ENCODE measurements at places on chromosomes 13 and 19.

- DNase-seq, result no peak
Observed at GRCh38 chr19:34075661-34076091, 96.6 kb upstream of the LSM14A start.

DNA sequence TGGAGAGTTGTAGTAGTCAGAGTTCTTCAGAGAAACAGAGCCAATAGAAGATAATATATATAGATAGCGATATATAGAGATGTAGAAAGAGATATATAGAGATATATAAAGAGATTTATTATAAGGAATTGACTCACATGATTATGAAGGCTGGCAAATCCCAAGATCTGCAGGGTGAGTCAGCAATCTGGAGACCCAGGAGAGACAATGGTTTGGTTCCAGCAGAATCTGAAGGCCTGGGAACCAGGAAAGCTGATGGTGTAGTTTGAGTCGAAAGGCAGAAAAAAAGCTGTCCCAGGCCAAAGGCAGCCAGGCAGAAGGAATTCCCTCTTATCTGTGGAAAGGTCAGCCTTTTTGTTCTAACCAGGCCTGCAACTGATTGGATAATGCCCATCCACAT, 194.1 kb downstream of the NUFIP1 start:
- no peak for DNase-seq

DNA sequence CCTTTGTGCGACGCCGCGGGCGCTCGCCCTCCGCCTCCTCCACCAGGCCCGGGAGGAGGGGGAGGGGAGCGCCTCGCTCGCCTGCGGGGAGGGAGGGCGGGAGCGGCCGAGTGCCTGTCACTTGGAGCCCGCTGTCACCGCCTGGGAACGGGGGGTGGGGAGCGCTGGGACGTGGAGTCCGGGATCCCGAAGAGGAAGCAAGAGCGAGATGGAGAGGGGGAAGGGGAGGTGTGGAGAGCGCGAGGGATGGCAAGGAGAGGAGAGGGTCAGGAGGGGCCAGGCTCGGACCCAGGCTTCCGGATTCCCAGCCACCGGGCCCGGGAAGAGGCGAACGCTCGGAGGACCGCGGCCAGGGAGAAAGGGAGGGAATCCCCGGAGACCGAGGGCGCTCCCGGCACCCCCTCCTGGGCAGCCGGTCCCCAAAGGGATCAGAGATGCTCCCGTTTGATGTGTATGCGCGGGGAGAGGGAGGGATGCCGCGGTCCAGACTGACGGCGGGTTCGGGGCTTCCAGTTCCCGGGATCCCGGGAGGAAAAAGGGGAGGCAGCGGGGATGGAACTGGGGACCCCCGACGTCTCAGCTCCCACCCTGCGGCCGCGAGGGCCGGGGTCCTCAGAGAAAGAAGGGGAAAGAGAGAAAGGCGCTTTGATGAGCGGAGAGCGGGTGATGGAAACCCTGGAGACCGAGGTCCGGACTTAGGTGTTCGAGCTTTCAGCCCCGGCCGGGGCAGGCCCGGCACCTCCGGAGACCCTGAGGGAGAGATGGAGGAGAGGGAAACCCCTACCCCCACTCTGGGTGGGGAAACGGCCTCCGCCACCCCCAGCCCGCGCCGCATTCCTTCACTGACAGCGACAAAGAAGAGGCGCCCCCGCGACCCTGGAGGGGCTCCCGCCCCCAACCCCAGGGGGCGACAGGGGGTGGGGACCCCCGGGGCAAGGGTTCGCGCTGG, 4.7 kb upstream of the DPF1 start:
- no peak for DNase-seq

- no peak for DNase-seq
Observed at GRCh38 chr19:1522838-1523237, 1.0 kb upstream of the PLK5 start.

- no peak for DNase-seq
Observed at GRCh38 chr13:73825143-73825542, 309.1 kb downstream of the KLF12 start.

GRCh38 chr19:20165971-20166592, 932 bp upstream of the ZNF486 start:
- DNase-seq, result no peak

DNA sequence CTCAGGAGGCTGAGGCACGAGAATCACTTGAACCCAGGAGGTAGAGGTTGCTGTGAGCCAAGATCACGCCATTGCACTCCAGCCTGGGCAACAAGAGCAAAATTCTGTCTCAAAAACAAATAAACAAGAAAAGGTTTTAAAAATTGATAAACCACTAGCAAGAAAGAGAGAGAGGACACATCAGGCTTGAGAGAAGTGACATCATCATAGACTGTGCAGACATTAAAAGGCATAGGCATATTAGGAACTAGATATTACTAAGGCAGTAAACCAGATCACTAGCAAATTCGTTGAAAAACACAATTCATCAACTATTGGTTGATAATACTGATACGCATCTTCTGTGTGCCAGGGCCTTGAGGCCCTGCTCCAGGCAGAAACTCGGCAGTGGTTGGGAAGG, 7.7 kb downstream of the A1BG start:
- no peak for DNase-seq

- DNase-seq, result no peak
Observed at GRCh38 chr13:52911340-52911739, 62.9 kb upstream of the PCDH8 start.

GRCh38 chr13:22644941-22645340, 535.8 kb upstream of the SGCG start:
- no peak for DNase-seq

GRCh38 chr19:36392916-36393673, 14.1 kb upstream of the ZFP14 start:
- no peak for DNase-seq

DNA sequence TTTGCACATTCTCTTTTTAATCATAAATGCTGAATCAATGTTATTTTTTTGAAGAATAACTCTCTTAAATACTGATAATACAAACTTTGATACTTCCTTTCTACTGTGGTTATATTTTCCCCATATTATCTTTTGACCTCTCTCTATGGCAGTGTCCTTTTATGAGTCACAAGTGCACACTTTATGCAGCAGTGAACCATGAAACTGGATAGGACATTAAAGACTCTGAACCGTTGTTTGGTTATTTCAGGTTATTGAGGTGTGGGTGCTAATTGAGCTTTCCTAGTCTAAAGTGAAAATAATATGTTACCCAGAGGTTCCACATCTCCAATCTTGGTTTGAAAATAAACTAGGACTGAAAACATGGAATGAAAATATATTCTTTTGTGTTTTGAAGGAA, 71.4 kb downstream of the DGKH start:
- DNase-seq, result no peak

GRCh38 chr19:10044390-10044789, 31.1 kb downstream of the RDH8 start:
- peak; percentile 36 for DNase-seq

- no peak for DNase-seq
Observed at GRCh38 chr13:69947582-69947981, 160.0 kb upstream of the ATXN8OS start.

GRCh38 chr19:3145909-3146676, 10.3 kb downstream of the GNA15 start:
- peak; percentile 17 for DNase-seq

- no peak for DNase-seq
Observed at GRCh38 chr13:98199480-98199879, 22.4 kb upstream of the RNF113B start.

GRCh38 chr19:10797078-10797477, 38.9 kb downstream of the TMED1 start:
- no peak for DNase-seq

GRCh38 chr19:10334588-10335351, 1.4 kb upstream of the RAVER1 start:
- peak; percentile 34 for DNase-seq

DNA sequence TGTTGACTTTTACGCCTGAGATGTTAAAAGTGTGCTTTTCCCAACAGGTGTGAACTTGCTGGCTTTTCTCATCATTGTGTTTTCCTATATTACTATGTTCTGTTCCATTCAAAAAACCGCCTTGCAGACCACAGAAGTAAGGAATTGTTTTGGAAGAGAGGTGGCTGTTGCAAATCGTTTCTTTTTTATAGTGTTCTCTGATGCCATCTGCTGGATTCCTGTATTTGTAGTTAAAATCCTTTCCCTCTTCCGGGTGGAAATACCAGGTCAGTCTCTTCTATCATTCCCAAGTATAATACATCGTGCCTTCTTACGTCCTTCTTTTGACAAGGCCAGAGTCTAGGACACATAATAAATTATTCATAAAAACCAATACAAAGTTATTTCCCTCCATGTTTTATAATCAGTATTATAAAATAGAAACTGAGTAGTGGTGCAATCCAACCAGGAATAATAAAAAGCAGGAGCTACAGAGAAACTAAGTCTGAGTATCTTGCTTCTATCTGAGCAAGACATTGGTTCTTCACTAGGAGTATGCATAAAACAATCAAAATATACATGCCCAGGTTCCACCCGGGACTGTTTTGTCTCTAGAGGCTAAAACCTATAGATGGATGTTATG, 57.9 kb downstream of the RXFP2 start:
- DNase-seq, result no peak

- no peak for DNase-seq
Observed at GRCh38 chr13:49221590-49221965, 1.4 kb downstream of the MLNR start.

DNA sequence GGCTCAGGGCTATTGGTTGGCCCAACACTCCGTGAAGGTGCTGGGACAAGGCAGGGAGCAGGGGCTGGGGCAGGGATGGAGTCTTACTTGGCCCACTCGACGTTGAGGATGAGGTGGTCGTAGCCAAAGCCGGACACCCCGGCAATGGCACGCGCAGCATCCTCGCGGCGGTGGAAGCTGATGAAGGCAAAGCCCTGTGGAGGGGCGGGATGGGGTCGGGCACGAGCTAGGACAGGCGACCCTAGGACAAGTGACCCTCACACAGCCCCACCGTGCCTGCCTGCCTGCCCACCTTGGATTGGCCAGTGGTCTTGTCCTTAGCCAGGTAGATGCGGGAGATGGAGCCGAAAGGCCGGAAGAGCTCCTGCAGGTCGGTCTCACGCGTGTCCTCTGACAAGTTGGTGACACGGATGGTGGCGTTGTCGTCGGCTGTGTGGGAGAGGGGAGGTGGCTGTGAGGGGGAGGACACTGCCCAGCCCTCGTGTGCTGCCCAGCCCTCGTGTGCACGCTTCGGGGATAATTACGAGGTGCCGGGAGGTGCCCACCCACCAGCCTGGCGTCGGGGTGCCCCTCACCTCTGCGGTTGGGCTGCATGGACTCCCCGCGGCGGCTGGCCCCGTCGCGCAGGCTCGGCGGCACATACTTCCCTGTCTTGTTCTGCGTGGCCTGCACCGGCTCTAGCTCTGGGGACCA, 4.0 kb downstream of the P2RY11 start:
- DNase-seq, result no peak

GRCh38 chr13:48502601-48503319, 30.1 kb downstream of the RCBTB2 start:
- no peak for DNase-seq

- DNase-seq, result no peak
Observed at GRCh38 chr13:60363288-60363687, 33.7 kb upstream of the TDRD3 start.

GRCh38 chr19:48615231-48616040, 560 bp upstream of the FAM83E start:
- DNase-seq, result no peak

- no peak for DNase-seq
Observed at GRCh38 chr19:15666883-15667282, 6.0 kb upstream of the CYP4F12 start.

- no peak for DNase-seq
Observed at GRCh38 chr19:36210497-36210896, 4.0 kb downstream of the ZNF565 start.

DNA sequence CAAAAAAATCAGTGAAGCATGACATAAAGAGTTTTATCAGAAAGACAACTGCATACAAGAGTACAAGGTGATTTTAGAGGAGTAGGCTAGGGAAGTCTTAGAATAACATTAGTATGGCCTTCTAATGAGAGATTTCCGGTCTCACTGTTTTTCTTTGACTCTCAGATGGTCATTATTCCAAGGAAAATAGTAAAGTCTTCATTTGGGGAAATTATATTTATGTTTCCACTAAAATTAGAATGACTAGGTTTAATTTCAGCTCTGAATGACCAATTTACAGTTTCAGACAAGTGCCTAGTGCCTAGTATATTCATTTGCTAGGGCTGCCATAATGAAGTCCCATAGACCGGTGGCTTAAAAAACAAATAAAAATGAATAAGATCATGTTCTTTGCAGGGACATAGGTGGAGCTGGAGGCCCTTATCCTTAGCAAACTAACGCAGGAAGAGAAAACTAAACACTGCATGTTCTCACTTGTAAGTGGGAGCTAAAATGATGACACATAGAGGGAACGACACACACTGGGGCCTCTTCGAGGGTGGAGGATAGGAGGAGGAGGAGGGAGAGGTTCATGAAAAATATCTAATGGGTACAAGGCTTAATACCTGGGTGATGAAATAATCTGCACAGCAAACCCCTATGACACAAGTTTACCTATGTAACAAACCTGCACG, 303.1 kb downstream of the PCDH9 start:
- DNase-seq, result no peak

DNA sequence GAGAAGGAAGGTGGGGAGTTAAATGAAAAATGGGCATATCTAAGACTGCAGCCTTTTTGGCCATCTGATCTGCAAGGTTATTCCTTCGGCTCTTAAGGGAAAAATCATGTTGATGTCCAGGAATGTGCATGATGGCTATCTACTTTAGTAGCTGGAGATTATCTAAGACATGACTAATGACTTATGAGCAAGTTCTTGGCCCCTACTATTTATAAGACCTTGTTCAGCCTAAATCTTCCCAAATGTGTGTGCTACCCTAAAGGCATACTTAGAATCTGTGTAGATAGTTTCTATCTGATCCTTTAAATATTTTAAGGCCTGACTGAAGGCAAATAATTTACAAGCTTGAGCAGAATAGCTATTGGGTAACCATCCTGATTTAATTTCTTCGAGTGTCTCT, 41.8 kb upstream of the CD177 start:
- no peak for DNase-seq

DNA sequence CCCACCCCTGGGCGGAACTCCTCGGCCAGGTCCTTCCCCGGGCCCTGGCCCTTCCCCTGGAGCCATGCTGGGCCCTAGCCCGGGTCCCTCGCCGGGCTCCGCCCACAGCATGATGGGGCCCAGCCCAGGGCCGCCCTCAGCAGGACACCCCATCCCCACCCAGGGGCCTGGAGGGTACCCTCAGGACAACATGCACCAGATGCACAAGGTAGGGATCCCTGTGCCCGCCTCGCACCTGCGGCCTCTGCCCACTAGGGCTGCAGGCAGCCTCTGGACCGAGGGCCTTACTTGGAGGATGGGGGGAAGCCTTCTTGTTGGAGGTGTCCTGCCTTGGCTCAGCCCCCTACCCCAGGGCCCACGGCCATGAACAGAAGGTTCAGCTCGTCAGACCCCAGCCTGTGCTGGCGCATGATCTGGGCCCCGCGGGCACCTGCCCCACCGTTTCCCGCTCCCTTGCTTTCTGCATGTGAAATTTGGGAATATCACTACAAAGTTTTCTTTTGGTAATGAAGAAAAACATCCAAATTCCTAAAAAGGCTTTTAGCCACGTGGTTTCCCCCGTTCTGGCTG, 23.4 kb downstream of the SMARCA4 start:
- DNase-seq, result no peak

GRCh38 chr13:41284512-41285288, 21.3 kb upstream of the MTRF1 start:
- no peak for DNase-seq

- no peak for DNase-seq
Observed at GRCh38 chr19:15358918-15359317, 20.7 kb downstream of the AKAP8 start.

Data from germinal center (tissue), 1 donor.